ENCODE measurements at places on chromosomes 13 and 19.

- DNase-seq: no peak
Observed at GRCh38 chr19:38055655-38056521, 148.9 kb downstream of the SIPA1L3 start.

GRCh38 chr19:18651733-18652132 is 14.9 kb downstream of the KLHL26 start:
- DNase-seq: no peak

- no peak for DNase-seq
Observed at GRCh38 chr13:43965459-43965845, 85.7 kb downstream of the LACC1 start.

GRCh38 chr19:47697863-47698609 is 15.2 kb upstream of the EHD2 start:
- peak; percentile 44 for DNase-seq

- no peak for DNase-seq
Observed at GRCh38 chr13:112229445-112229844, 146.7 kb upstream of the SPACA7 start.

DNA sequence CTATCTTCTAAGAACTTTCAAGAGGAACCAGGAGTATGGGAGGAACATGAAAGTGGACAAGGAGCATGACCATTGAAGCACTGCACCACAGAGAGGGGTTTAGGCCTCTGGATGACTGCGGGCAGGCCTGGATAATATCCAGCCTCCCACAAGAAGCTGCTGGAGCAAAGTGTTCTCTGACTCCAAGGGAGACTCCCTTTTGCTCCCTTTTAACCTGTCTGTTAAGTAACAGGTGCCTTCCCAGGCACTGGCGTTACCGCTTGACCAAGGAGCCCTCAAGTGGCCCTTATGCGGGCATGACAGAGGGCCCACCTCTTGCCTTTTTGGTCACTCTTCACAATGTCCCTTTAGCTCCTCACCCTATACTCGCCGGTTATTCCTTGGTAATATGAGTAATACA is 666.2 kb downstream of the SLITRK6 start:
- no peak for DNase-seq

- DNase-seq: no peak
Observed at GRCh38 chr13:103812971-103813370, 746.8 kb upstream of the SLC10A2 start.

GRCh38 chr13:30388406-30389283 is 33.6 kb upstream of the UBE2L5 start:
- no peak for DNase-seq

DNA sequence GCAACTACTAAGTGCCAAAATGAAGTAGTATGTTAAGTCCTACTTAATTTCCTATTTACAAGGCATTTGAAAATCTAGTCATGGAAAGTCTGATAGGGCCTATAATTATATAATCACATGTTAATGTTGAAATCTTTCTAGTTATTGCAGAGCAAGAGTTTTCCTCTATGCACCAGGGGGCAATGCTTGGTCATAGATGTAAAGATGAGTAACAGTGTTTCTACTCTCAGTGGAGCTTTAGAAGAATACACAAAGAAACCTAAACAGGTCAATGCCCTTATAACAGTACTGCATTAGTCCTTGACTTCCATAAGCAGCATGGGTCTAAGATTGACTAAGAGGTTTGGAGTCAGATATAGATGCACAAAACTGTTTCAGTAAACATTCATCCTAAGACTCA is 218.7 kb downstream of the KCTD12 start:
- DNase-seq: no peak

DNA sequence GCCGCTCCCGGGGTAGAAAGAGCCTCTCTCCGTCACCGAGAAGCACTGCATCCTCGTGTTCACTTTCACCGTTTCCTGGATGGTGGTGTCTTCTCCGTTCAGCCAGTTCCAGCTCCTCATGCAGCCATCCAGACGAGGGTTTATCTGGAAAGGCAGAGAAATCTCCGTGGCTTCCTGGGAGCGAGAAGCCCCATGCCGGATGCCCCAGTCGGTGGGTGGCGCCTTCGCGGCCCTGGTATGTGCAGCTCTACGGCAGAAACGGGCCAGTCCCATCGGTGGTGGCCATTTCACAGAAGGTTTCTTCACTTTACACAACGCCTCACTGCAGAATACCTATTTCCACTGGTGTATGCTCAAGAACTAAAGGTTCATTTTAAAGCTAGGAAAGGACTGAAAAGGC is 36.9 kb downstream of the GAS6 start:
- no peak for DNase-seq

GRCh38 chr19:44071824-44072542 is at the start of gene ZNF284:
Gene ZNF284, plus strand, starts transcription at chr19:44072159. Its CDS starts 4,231 bp downstream, at chr19:44076390.
- peak; percentile 60 for DNase-seq

DNA sequence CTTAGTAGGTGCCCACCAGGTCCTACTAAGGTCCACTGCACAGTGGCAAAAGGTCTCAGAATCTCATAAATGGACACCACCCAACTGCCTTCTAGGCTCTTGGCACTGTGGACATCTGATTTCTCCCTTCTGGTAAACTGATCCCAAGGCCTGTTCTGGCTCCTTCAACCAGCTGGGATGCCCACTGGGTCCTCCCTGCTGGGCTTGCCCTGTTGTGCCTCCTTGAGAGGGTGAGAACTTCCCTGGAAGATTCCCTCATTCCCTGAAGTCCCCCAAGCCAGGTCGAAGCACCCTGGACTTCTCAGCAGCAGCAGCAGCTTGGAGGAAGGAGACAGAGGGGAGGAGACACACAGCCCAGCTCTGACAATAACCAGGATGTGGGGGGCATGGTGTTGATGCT is 6.6 kb upstream of the ZNF492 start:
- DNase-seq: no peak

DNA sequence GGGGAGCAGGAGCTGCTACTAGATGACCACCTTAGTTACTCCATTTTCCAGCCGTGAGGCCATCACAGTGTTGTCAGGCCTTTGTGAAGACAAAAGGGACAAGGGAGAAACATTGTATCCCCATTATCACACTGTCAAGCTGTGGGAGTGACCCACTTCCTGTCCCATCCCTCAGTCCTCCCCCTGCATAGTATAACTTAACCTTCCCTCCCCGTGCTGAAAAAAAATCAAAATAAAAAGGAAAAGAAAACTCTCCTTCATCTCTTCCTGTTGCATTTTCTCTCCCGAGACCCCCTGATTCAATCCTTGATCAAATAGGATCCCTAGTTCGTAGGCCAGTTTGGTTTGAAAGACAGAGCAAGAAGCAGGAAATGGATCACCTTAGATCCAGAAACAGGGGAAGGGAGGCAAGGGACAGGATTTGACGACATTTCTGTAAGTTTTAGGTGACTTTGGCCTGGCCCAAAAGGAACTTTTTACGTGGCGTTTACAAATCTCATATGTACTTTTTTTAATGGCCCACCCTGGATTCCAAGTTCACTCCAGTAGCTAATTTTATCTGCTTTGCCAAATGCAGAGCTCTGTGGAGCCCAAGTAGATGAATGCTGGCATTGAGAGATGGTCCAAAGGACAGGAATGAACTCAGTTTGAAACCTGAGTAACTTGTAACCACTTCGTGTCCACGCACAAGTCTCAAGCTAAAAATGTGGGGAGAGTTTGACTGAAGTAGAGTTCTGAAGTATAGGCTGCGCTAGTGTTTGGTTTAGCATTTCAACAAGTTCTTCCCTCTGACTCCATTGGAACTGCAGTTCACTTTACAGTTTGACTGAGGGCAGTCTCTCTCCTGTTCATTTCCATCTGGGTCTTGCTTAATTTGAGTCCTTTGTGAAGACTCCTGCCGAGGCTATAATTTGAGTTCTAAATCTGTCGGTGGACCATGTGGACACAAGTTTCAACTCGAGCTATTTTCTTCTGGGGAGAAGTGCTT is 16.6 kb upstream of the GATAD2A start:
- no peak for DNase-seq

All from stimulated activated CD8-positive, alpha-beta memory T cell treated with anti-CD3 and anti-CD28 coated beads, Interleukin-15, amount 100 ng/mL, for 48 hours (primary cell).